Activated CD8-positive, alpha-beta memory T cell treated with anti-CD3 and anti-CD28 coated beads for 1 hour (primary cell): ENCODE measurements at places on chromosomes 7 and 10.

- DNase-seq, result no peak
Observed at GRCh38 chr10:35316218-35316967, 19.9 kb upstream of the CCNY start.

- no peak for DNase-seq
Observed at GRCh38 chr7:143408252-143408685, 387 bp downstream of the EPHA1 start.

DNA sequence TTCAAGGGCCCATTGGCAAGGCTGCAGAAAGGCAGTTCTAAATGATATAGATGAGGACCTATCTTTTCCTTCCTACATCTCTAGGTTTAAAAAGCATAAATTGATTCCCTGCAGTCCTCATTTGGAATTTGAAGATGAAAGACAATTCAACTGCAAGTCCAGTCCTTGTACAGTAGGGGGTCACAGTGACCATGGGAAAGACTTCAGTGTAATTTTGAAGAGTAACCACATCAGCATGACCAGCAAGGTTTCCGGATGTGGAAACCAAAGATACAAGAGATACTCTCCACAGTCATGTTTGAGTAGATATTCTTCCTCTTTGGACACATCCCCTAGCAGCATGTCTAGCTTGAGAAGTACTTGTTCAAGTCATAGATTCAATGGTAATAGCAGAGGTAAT is 539.3 kb upstream of the TEX47 start:
- DNase-seq, result no peak

- no peak for DNase-seq
Observed at GRCh38 chr10:53140506-53140905, 367.9 kb upstream of the MBL2 start.

DNA sequence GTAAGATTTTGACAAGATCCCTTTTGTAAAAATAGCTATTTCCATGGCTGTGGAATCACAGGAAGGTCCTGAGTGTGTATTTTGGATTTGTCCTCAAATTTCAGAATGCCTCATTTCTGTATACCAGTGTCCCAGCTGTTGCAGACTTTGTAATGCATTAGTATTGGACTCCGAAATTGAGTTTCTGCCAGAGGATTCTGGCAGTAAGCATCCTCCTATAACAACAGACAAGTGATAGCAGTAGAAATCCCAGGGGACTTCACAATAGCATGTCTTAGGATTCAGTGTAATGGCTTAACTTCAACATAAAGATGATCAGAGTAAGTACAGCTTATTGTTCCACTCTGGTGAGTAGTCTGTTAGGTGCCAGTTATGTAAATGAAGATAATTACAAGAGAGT is 104.6 kb downstream of the FOXP2 start:
- DNase-seq, result no peak

GRCh38 chr10:103855424-103855823 is at the start of gene SH3PXD2A:
SH3PXD2A (minus strand) TSS chr10:103855576; CDS start chr10:103855266, 310 bp downstream.
- no peak for DNase-seq

GRCh38 chr7:51307651-51308210 is 8.9 kb downstream of the COBL start:
- DNase-seq, result no peak

DNA sequence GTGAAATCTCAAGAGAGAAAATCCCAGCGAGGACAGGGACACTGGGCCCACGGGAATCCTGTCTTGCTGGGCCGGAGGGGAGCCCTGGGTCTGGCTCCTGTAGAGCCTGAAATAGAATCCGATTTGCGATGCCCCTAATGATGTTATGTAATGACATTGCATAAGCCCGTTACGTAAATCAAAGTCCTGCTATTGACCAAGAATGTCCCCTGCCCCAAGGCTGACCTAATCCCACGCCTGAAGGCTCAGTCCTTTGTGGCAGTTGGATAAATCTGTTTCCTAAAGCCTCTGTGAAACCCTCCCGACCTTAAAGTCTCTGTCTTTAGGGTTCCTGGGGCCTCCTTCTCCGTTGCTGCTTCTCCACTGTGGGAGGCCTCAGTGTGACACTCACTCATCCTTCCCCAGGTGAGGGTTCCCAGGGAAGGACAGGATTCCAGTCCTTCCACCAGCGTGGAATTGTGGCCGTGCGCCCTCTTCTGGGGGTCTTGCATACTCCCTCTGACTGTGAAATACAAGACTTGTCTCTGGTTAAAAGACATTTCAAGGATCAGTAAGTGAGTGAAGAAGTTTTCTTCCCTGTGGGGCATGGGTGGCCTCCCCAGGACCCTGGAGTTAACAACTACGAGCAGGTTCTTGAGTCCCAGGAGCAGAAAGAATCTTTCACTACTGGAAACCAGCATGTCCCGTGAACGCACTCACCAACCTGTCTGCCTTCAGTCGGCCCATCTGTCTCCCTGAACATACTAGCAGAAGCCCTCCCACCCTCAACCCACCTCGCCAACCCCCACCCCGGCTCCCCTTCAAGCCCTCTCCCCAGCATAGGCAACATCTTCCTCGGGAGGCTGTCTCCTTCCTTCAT is 19.8 kb downstream of the ZNF467 start:
- no peak for DNase-seq

DNA sequence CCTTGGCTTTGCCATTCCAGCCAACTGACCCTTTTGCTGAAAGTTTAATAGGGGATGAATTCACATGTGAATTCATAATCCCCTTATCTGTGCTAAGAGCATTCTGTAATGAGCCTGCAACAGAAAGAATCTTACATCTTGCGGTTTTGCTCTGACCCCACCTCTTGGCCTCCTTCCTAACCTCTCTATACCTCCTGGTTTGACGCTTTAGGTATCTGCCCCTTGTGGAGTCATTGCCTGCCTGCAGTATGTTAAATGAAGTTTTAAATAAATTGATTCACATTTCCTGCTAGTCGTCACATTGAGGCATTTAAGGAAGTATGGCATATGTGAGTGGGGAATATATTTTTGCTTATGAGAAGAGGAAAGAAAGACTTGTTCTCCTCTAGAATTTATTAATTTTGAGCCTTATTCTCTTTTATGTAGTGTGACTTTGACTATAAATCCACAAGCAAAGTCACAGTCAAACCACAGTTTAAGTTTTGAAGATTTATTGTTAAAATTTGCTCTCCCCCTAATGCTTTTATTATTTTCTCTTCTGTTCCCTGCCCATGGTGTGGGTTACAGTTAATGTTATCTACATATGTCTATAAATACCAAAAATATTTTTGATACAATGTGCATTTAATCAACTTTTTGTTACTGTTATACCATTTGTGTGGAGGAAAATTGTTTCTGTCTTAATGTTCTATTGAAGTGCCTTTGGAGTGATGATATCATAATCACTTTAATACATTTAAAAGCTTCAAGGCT is 60.9 kb downstream of the LRMDA start:
- no peak for DNase-seq

- no peak for DNase-seq
Observed at GRCh38 chr7:6078548-6078947, 47.4 kb downstream of the ANKRD61 start.

DNA sequence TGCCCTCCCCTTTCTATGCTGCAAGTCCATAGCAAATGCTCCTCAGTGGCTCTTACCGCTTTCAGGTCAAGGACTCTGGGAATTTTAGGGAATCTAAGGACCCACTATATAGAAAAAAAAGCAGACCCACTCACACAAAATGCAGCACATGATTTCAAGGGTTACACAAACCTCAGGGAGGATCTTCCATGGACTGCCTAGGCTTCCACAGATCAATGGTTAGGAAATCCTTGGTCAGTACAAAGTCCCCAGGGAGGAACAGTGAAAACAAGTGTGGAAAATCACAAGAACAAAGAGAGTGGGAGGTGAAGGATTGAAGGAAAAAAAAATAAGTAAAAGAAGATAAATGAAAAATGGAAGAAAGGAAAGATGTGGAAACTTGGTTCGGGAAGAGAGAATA is 188.4 kb downstream of the AHR start:
- DNase-seq, result no peak

DNA sequence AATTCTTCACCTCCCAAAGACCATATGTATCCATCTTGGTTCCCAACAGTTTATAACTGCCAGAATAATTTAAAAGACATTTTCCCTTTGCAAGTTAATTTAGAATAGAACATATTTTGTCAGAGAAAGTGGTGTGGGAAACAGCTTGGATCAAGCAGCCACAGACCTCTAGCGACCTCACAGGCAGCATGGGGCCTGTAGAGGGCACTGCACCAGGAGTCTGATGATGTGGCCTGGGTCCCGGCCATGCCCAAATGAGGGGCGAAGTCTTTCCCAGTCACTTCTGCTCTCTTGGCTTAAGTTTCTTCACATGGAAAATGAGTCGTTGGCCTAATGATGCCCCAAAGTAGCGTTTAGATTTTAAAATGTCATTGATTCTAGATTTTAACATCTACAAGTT is 243.2 kb downstream of the SDK1 start:
- no peak for DNase-seq

DNA sequence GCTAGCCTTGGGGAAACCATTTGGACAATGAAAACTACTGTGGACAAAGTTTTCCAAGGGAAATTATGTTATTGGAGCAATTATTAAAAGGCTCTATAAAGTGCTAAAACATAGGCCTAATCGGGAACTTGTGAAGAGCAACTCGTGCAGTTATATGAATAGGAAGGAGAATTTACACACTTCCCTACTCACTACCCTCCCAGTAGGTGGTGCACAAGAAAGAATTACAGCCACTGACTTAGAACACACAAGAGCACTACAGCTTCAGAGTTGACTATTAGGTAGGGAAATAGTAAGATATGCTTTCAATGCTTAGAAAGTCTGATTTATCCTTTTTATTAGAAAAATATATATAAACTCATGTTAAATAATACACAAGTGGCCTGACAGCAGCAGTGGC is 47.2 kb downstream of the GSAP start:
- DNase-seq, result no peak

DNA sequence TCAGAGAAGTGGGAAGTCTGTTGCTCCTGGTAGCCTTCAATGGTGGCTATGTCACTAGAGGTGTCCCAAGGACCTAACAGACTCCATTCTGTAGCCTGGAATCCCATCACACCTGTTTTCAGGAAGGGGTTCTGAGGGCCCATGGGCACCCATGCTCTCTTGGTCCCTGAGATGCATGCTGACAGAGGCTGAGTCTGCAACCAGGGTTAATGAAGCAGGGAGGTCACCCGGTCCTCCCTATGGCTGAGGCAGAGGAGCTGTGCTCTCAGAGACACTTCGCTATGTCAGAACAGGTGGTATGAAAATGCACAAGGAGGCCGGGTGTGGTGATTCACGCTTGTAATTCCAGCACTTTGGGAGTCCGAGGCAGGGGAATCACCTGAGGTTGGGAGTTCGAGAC is 452.1 kb downstream of the TCERG1L start:
- DNase-seq, result no peak

DNA sequence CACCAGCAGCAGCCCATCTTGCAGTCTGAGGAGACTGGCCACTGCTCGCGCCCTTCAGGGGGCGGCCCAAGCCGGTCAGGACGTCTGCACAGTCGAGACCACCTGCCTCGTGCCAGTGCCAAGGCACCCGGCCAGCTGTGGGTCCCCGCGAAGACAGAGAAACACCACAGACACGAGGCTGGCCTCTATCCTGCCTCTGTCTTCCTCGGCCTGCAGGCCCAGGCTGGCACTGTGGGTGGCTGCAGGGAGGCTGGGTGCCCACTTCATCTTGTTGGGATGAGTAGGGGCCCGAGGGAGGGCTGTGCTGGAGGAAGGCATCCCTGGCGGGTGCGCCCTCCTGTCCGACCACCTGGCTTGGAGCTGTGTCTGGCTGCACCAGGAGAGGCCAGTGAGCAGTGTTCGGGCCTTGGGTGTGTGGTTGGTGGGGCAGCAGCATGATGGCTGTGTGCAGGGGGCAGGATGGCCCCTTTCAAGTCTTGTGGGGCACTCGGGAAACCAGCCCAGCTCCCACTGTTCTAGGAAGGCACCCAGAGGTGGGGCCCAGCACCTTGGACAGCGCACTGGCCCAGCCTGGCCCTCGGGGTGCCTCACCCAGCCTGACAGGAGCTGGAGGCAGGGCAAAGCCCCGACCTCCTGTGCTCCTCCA is 7.3 kb downstream of the DPYSL4 start:
- DNase-seq, result no peak

GRCh38 chr7:139587535-139587934 is 64.0 kb downstream of the CLEC2L start:
- DNase-seq, result no peak

GRCh38 chr7:69531050-69531449 is 67.2 kb upstream of the AUTS2 start:
- DNase-seq, result no peak

GRCh38 chr7:22882106-22882505 is 59.5 kb upstream of the TOMM7 start:
- DNase-seq, result no peak

DNA sequence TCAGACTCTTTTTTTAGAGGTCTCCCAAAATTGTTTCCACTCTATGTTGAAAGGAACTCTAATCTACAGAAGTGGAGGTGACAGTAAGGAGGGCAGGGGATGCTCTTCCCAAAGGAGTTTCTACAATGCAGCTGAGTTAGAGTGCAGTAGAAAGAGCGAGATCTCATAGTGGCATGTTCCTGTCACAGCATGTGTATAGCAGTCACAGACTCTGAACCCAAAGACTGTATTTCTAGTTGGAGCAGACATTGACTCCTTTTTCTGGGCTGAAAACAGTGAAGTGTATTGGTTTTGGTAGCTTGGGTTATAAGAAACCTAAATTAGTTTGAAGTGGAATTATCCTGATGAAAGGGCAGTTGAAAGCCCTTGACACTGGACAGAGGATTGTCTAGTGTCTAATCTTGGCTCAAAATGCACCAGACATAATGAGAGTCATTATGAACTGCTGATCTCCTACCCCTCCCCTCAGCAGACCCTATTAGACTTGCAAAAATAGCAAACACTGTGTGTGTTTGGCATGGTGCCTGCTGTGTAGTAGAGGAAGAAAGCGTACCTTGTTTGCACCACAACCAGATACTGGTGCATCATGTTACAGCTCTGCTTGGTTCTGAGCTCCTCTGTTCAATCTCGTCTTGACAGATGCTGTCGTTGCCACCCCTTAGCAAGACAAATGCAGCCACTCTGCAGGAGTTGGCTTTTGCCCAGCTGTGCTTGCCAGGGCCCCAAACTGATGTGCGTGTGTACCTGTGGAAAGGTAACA is 336.0 kb downstream of the AUTS2 start:
- no peak for DNase-seq

DNA sequence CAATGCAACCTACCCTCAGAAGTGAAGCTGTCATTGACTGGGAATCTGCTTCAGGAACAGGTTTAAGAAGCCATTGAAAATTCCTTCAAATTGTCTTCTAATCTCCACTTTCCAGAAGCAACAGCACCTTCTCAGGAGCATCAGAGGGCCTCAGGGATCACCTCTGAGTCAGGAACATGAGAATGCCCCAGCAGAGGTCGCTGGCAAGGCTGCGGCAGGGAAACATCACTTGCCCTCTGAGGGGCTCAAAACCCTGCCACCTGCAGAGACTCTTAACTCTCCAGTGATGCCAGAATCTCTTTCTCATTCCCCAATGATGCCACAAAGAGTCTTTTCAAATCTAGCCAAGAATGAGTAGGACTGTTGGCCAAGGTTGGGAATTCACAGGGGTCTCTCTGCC is 5.9 kb upstream of the MAPK8 start:
- no peak for DNase-seq

GRCh38 chr7:30351286-30351685 is 66.9 kb downstream of the ZNRF2 start:
- DNase-seq, result no peak
